ENCODE measurements at places on chromosomes 2 and 18.

DNA sequence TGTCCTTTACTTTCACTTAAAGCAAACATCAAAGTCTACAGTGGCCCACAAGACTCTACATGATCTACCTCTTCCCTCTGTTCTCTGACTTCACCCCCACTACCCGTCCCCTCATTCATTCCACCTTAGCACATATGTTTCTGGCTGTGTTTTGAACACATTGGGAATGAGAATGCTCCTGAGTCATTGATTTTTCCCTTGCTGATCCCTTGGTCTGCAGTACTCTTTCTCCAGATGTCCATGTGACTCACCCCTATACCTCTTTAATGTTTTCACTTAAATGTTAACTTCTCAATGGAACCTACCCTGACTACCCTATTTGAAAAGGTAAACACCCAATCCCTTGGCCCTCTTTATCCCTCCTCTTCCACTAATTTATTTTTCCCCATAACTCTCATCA is 30.7 kb upstream of the FRZB start:
- peak; percentile 8 for DNase-seq

GRCh38 chr2:18473241-18474181 is 86.9 kb downstream of the RDH14 start:
- peak; percentile 66 for DNase-seq

DNA sequence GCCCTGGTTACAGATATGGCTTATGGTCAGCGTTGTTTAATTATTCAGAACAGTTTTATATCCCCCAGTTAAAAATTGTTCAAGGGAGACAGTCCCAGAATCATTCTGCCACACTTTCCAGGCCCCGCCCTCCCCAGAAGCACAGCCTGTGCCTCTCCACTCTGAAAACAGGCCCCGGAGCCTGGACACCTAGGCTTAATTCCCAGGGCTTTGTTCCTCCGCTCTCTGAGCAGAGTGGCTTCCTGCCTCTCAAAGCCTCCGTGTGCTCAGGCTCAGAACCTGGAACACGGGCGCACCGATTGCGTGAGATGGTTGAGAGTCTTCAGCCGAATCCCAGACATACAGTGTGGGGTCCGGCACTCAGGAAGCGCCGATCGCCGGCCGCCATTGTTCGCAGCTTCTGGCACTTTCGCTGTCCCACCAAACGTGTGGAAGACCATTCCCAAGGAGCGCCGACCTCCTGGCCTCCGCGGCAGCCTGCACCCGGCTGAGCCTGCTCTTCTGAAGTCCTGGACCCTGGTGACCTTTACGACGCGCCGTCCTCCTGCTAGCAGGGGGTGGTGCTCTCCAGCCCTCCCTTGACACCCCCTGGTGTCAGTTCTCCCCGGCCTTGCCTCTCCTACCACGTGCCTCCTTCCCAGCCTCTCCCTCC is 45.6 kb downstream of the TWIST2 start:
- DNase-seq: no peak

- DNase-seq: no peak
These were observed at the start of gene AMER3 for GRCh38 chr2:130755256-130756052. TSS of gene AMER3 (plus strand) at chr2:130755540. CDS start at chr2:130762073, 6,533 bp downstream.

GRCh38 chr2:133264989-133265401 is 303.3 kb downstream of the NCKAP5 start:
- no peak for DNase-seq

DNA sequence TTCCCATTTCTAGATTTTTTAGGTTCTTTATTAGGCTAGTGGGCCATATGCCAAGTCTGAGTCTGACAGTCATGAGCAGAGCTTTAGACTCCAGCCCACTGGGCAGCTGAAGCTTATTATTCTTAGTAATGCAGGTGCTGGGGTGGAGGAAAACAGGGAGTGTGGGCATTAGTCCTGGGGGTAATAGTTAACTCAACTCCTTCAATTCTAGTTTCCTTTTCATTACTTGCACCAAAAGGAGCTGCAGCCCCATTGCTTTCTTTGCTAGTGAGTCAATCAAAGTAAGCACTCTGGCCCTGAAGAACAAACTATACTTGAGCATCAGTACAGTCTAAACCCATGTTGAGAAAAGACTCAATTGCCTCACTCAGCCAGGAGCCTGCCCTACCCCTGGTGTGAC is 35.5 kb downstream of the ICOS start:
- DNase-seq: no peak

DNA sequence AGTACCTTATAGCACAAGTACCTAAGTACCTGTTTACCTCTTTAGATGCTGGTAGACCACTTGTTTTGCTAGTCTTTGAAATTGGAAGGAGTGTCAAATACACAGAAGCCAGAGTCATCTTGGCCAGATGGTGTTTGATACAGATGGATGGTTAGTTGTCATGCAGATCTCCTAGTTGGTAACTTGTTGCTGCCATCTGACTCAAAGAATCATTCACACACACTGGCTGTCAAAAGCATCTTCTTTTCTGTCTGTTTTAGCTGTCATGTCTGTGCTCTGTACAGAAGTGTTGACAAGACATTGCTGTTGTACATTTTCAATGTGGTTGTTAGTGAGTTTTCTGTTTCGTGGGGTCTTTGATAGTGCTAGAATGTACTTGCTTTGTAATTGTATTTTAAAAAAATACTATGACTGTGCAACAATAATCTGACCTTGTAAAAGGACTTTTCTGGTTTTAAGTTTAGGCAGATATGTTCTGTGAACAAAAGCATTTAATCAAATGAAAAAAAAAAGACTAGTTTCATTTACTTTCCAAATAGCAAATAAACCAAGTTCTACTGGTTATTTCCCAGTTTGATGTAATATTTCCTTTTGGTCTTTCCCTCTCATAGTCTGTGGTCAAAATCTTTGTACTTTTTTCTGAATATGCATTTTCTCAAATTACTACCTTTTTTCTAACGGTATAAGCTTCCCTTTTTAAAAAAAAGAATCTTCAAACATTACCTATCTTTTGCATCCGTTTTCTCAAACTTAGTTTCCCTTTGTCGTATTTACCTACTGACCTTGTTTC is 39.9 kb downstream of the TANK start:
- DNase-seq: no peak

DNA sequence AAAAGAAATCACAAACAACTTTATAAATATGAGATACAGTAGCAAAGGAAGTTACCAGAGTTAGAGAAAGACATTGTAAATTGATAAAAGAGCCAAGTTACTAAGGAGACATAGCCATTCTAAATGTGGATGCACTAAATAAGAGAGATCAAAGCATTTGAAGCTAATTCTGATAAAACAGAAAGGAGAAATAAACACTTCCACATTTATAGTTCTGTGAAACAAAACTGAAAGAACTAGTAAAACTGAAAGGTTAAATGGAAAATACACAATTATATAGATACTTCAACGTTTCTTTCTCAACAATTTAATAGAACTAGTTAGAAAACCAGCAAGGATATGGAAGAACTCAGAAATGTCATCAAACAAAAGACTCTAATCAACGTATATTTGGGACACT is 309.0 kb upstream of the CDH2 start:
- DNase-seq: no peak

DNA sequence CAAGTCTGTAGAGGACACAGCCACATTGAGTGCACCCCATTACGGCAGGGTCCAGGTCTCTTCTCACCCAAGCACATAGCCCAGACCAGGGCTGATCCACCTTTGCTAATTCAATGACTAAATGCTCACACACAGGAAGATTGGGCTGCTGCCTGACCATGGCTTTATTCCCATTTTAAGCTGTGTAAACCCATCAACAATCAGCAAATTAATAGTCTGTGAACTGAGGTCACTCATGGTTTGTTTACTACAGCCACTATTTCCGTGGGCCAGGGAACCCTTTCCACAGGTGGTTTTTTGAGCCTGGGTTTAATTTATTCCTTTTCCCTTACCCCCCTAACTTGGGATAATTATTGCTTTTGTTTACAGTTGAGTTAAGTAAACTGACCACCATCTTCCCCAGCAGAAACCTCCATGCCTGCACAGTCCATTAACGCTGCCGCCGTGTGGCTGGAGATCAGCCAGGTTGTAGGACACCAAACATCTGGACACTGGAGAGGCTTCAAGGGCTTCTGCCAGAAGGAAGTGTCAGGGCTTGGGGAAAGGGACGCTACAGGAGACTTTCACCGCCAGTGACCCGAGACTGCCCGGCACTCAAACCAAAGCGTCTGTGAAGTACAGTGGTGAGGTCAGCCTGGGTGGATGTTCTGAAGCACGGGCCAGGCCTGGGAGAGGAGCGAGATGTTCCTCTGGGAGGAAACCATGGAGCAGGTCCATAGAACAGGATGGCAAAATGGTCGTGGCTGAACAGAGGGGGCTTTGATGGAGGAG is 282.9 kb downstream of the DYSF start:
- no peak for DNase-seq

GRCh38 chr2:26721115-26722032 is 28.9 kb downstream of the KCNK3 start:
- no peak for DNase-seq

- peak; percentile 9 for DNase-seq
These were observed 401.9 kb downstream of the MEIS1 start for GRCh38 chr2:66836851-66837250.

DNA sequence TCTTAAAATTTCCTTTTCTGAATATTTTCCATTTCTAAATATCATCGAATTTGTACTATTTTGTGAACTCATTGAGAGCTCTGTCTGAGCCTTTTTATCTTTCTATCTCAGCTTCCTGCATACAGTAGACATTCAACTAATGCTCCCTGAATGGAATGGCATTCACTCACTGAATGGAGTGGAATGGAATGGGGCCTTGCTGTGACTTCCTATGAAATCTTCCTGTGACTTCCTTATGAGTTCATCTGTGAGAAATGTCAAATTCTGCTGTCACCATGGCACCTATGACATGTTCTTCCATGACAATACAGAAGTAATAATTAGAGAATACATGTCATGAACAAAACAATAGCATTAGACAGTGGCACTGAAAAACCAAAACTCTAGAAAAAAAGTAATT is 199.6 kb downstream of the NR4A2 start:
- DNase-seq: no peak

GRCh38 chr2:10551496-10551895 is 103.4 kb upstream of the ODC1 start:
- DNase-seq: no peak

GRCh38 chr2:109353806-109354745 is 225.1 kb downstream of the SH3RF3 start:
- no peak for DNase-seq

GRCh38 chr2:231795525-231796327 is 9.5 kb downstream of the COPS7B start:
- peak; percentile 81 for DNase-seq

- DNase-seq: peak; percentile 58
These were observed 19.7 kb upstream of the STPG4 start for GRCh38 chr2:47174733-47175361.

- no peak for DNase-seq
These were observed 87.4 kb upstream of the GLS start for GRCh38 chr2:190792956-190793888.

DNA sequence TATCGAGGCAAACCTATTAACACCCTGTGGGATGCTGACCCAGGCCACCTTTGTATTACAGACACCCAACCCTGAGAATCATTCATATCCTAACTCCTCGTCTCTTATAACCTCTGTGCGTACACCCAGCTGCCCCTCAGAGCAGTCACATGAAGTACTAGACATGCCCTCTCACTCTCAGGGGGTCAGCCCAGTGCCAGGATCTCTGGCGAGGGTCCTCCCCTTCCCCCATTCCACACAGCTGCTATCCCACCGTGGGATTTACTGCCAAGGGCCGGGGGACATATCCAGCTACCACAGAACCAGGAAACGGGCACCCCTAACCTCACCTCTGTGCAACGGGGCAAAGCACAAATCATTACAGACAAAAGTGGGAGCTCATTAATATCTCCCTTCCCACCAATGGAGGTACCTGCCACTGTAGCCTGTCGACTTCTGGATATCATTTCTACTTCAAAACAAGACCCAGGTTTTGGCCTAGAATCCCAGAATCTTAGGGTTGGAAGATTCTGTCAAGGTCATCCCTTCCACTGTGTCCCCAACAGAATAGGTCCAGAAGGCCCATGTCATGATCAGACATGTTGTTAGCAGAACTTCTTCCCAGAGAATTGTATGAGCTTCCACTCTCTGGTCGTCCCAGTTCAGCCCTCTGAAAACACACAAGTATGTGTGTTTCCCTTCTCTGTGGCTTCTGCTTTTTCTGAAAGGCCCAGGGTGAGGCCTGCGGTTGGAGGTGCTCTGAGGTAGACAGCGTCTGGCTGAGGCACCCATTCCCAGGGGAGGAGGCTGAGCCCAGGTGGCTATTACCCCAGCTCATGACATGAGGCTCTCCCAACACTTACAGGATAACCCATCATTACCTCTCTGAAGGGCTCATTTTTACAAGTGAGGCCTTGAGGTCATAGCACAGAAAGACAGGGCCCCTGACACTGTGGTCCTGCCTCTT is 1.7 kb downstream of the TMBIM1 start:
- no peak for DNase-seq

DNA sequence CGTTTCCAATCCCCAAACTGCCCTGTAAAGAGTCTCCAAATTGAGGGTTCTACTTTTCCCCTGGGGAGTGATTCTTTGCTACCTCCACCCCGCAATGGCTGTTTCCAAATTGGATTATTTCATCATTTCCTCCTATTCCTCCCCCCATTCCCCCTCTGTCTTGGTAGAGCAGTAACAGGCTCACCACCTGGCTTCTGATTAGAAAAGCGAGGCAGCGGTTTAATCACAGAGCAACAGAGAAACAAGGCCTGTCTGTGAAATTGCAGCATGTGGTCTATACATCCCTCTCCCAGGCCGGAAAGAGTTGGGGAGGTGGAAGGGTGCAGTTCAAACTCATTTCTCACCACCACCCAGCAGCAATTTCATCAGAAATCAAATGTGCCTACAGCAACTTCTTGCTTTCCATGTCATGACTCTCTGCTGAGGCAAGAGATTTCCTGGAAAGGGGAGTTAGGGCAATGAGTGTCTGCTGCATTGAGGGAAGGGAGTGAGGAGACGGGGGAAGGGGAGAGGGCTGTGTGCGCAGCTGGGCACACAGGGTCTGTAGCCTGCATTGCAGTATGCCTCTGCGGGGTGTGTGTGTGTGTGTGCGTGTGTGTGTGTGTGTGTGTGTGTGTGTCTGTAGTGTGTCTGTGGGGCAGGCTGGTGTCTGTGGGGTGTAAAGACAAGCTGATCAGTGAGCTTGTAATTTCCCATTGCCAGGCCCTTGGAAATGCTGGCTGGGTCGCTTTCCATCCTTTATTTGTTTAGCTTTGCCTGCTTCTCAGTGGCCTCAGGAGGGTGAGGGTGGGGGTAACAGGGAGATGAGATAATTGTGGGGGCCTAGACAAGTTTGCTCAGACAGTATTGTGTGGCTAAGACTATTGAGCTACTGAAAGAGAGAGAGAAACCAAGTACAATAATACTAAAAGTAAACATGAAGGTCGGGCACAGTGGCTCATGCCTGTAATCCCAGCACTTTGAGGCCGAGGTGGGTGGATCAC is 13.5 kb upstream of the IGFBP2 start:
- peak; percentile 71 for DNase-seq

DNA sequence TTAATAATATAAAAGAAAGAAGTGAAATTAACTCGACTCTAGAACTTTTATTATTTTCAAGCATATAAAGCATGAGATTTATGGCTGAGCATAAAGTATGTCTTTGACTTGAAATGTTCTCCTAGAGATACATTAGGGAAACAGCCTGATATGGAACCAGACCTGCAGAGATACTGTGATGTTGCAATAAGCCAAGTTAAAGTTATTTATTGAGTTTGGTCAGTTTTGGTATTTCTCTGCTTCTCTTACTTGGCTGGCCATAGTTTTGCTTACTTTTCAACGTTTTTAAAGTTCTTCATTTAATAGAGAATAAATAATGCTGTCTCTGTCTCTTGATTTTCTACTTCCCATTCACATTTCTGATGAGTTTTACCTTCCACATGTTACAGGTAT is 76.0 kb downstream of the GFPT1 start:
- DNase-seq: no peak

All from fibroblast of pulmonary artery (primary cell).